ENCODE measurements at places on chromosomes 3 and 15.
A peak's percentile ranks its signal among the peaks of the same experiment; 100 is the strongest.

GRCh38 chr15:51363383-51363782, 21.9 kb downstream of the GLDN start:
- DNase-seq = no peak

GRCh38 chr3:118817748-118818165, 216.9 kb downstream of the IGSF11 start:
- peak; percentile 54 for DNase-seq

GRCh38 chr3:195020185-195020584, 250.8 kb downstream of the XXYLT1 start:
- no peak for DNase-seq

GRCh38 chr3:64441861-64442260, 216.6 kb upstream of the PRICKLE2 start:
- DNase-seq = no peak

- DNase-seq = peak; percentile 87
Measured at GRCh38 chr3:155744010-155744625, 753 bp downstream of the PLCH1 start.

DNA sequence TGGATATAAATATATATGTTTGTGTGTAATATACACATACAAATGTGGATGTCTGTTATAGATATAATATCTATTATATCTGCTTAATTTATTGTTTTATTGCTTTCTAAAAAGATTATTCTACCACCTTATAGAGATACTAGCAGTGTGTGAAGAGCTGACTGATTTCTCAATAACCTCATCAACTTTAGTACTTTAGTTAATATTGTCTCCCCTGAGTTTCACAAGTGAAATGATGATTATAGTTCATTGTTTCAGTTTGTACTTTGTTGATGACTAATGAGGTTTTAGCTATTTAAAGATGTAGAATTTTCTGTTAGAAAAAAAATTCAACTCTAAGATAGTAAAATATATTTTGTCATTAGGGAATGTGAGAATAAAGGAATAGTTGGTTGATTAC, 11.4 kb downstream of the RSRC1 start:
- no peak for DNase-seq

- DNase-seq = no peak
Measured at GRCh38 chr15:101020945-101021344, 101.8 kb downstream of the LRRK1 start.

DNA sequence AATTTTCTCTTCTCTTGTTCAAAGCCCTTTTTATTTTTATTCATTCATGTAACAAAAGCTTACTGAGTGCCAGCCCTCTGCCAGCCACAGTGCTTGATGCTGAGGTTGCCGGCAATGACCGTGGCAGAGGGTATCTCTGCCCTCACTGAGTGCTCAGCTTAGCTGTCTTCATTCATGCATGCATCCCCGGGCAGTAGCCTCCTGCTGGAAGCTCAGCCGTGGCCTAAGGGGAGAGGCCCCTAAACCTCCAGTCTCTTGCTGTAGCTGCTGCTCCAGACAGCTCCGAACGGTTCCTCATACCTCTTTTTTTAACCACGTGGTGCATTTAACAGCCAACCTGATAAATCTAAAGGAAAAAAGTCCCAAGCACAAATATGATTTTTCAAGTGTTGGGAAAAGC, 34.6 kb upstream of the CCDC66 start:
- DNase-seq = no peak

GRCh38 chr3:170372190-170372879, 14.8 kb downstream of the SKIL start:
- no peak for DNase-seq

- peak; percentile 24 for DNase-seq
Measured at GRCh38 chr3:133964547-133964946, 65.2 kb downstream of the SLCO2A1 start.

- DNase-seq = no peak
Measured at GRCh38 chr15:35838424-35839111, 292.6 kb upstream of the DPH6 start.

GRCh38 chr3:124963755-124964154, 29.2 kb upstream of the MUC13 start:
- no peak for DNase-seq

- no peak for DNase-seq
Measured at GRCh38 chr3:151169262-151169947, 33.6 kb downstream of the GPR171 start.

DNA sequence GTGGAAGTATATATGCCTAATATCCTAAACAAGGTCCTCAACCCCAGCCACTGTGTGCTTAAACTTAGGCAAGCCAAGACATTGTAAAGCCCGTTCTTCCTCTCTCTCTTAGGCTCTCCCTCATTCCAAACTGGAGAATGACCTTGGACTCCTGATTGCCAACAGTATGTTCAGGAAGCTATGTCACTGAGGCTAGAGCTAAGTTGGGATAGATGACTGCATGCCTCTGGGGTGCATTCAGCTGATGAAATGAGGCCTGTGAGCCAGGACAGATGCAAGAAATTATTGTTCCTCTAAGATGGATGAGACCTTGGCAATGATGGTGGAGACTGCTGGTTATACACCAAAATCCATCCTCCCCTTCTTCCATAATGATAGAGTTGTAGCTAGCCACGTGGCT, 27.9 kb upstream of the TBC1D21 start:
- no peak for DNase-seq

DNA sequence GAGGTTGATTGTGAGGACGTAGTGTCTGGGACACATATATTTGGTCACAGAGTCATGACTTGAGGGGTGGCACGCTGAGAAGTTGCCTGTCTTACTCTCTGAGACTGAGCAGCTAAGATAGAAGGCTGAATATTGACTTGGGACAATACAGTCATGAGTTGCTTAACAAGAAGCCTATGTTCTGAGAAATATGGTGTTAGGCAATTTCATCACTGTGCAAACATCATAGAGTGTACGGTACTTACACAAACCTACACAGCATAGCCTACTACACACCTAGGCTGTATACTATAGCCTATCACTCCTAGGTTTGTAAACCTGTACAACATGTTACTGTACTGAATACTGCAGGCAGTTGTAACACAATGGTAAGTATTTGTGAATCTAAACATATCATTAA, 30.3 kb upstream of the SPESP1 start:
- no peak for DNase-seq

DNA sequence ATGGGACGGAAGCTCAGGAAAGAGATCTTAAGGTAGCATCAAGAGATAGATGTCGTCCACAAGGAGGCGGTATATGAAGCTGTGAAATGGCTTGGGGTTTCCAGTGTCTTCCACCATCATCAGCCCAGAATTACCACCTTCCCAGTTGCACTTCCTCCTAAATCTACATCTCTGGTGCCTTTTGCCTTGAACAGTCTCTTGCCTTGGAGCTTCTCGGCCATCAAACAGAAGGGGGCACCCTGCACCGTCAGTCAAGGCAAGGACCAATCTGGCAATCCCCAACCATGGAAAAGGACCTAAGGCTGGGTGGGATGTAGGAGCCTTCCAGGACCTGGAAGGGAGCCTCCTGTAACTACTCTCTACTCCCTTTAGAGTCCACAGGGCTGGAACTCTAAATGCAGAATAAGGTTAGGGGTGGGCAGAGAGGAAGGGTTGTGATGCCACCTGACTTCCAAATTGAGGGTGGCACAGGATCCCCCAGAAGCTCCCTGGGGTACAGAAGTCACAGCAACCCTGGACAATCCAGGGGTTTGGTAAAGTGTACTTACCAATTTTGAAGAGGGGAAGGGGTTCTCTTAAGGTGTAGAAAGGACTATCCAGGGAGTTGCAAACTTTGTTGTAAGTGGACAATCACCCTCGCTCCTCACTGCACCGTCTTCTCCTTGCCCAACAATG, 1.0 kb upstream of the RYR3 start:
- peak; percentile 51 for DNase-seq

DNA sequence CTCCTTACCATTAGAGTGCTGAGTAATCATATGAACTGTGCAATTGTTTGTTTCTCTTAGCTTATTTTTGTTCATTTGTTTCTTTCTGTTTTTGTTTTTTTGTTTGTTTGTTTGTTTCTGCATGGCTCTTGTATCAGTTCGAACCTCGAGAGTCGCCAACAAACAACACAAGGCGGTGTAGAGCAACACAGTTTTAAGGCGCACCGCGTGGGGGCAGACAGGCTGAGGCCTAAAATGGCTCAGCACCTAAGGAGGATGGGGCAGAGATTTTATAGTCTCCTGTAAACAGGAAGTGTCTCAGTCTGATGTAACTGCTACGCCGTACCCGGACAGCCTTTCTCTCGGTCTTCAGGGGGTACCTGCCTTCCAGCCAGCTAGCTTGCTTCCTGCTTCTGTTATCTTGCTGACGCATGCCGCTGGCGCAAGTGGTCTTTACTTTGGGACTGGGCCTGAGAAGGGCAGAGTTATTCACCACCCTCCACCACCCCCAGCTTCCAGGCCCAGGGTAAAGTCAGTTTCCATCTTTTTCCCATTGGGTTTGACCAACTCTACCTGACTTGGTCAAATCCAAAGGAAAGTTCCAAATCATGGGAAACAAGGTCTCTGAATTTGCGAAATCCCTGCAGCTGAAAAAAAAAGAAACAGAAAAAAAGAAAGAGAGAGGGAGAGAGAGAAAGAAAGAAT, 25.8 kb upstream of the MFGE8 start:
- peak; percentile 33 for DNase-seq

- no peak for DNase-seq
Measured at GRCh38 chr3:121958801-121959200, 63.2 kb downstream of the ILDR1 start.

DNA sequence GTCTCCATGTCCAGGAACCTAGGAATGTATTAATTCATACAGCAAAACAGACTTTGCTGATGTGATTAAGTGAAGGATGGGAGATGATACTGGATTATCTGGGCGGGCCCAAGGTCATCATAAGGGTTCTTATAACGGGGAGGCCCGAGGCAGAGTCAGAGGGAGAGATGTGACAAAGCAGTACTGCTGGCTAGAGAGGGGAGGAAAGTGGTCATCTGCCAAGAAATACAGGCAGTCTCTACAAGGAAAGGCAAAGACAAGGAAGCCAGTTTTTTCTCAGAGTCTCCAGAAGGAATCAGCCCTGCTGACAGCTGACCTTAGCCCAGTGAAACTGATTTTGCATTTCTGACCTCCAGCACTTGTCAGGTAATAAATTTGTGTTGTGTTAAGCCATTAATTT, 66.2 kb upstream of the CORO2B start:
- no peak for DNase-seq

DNA sequence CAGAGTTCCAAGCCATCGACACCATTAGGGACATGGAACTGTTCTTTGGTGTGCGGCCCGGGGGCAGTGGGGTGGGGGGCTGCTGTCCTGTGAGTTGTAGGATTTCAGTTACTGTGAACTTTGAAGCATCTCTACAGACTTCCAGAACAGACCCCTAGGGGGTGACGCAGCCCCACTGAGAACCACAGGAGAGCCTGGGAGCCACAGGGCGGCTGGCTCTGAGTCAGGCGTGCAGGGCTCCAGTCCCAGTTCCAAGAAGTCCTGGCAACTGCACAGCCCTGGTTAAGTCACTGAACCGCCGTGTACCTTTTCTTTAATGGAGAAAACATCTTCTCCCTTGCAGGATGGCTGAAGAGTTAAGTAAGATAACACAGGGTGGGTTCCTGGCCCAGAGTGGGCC, 23.5 kb upstream of the LRTM1 start:
- peak; percentile 73 for DNase-seq

- DNase-seq = peak; percentile 47
Measured at GRCh38 chr15:43329217-43329959, 985 bp downstream of the LCMT2 start.

DNA sequence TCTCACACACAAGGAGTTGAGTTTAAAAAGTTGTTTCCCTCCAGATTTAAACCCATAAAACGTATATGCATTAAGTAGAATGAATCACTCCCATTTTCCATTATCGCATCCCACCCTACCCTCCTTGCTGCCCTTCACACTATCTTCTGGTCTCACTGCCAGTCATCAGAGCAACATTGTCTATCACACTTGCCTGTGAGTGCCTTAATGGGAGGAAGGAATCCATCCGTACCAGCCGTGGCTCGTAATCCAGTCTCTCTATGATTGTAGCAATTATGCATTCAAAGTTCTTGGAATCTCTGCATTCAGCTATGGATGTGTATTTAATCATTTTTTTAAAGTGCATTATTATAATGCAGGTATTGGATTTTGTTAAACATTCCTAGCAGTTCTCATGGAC, 1.9 kb downstream of the TMEM266 start:
- no peak for DNase-seq

- no peak for DNase-seq
Measured at GRCh38 chr15:76939715-76940114, 8.2 kb downstream of the RCN2 start.

DNA sequence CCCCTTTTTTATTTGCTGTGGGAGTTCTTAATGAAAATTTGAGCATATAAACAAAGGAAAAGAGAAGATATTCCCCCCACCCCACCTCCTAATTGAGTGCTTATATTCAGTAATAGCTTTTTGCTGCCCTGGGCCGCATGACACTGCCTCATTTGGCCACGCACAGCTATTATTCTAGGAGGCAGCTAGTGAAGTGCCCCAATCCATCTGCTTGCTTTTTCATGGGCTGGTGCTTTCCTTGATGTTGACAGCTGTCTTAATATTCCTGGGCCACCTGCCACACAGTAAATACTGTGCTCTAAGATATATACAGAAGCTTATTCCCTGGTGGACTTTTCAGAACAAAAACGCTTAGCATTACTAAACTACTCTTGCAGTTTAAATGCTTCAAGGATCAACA, 3.8 kb upstream of the CRYBG3 start:
- DNase-seq = no peak

DNA sequence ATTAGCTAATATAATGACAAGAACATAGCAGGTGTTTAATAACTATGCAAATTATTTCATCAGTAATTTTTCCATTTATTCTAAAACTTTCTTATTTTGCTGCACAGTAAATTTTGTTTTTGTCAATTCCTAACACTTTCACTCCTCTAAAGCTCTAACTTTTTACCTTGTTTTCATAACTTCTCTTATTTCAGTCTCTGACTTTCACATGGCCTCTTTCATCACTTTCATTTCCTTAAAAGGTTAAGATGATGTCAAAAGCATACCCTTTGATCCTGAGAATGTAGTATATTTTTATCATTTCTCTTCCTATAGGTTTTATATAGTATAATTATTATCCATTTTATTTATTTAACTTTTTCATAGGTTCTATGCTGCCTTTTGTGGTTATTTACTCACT, 1325.8 kb upstream of the ALCAM start:
- no peak for DNase-seq

GRCh38 chr3:82355228-82355627, 593.8 kb upstream of the GBE1 start:
- DNase-seq = no peak

- no peak for DNase-seq
Measured at GRCh38 chr3:46462111-46462510, 2.6 kb downstream of the LTF start.

- peak; percentile 17 for DNase-seq
Measured at GRCh38 chr15:43920815-43921214, 94.0 kb downstream of the WDR76 start.

DNA sequence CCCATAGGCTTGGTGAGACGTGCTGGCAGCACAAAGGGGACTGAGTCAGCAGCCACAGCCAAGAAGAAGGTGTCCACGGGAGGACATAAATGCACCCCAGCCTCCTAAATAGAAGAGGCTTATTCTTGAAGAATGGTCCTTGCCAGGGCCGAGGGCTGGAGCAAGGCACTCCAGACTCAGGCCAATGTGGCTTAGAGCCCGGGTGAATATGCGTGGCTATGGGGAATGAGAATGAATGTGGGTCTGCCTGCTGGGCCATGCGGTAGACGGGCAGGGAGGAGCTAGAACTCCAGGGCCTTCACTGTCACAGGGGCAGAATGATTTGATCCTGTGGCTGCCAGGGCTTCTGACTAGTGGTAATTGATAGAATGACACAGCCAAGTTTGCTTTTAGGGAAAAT, 34.0 kb downstream of the DHX30 start:
- DNase-seq = no peak
